CD4-positive, alpha-beta memory T cell (primary cell): ENCODE measurements at places on chromosomes 3 and 15.

GRCh38 chr3:111151438-111151837 is 79.8 kb downstream of the NECTIN3 start:
- no peak for DNase-seq

DNA sequence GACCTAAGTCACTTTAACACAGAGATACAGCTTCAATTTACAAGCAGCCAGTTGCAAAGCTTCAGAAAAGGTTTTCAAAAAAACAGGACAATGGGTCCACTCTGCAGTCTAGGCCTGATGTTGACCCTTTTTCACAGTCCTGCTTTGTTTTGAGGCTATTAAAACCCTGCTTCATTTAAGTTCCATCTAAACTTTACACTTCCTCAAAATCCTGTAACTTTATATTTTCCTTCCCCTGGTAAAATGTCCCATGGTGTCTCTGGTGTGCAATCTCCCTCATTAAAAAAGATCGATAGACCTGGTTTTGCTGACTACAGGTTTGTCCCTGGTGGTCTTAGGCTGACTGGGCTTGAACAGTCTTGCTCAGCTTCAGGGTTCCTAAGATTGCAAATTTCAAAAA is 5.1 kb upstream of the RPL14 start:
- no peak for DNase-seq

- no peak for DNase-seq
Measured at GRCh38 chr15:90817117-90818057, 51.0 kb upstream of the FURIN start.

GRCh38 chr15:55484917-55485672 is 22.9 kb downstream of the DNAAF4 start:
- DNase-seq, result no peak

- DNase-seq, result no peak
Measured at GRCh38 chr3:27673701-27674100, 48.4 kb downstream of the EOMES start.

- DNase-seq, result no peak
Measured at GRCh38 chr3:123324880-123325765, 123.4 kb downstream of the SEC22A start.

DNA sequence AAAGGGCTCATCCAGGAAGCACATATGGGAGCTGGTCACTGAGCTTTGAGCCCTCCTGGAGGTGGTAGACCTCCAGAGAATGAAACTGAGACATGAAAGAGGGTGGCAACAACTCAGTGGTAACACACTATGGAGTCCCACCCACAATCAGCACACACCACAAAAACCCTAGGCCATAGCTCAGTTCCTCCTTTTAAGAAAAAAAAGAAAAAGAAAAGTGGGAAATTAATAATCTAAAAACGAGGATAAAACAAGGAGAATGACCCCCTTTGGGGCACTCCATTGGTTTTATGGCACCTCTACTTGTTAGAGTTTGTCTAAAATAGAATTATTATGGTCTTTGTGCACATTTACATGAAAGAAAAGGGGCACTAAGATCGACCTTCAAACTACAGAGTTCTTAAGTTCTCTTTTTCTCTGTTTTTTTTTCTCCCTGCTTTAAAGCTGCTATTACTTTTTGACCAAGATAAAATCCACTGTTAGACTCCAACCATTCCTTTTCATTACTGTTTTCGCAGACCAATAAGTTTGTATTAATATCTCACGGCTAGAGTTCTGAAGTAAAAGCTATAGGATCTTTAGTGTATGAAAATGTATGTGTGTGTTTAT is 40.2 kb upstream of the ZBTB20 start:
- no peak for DNase-seq

- no peak for DNase-seq
Measured at GRCh38 chr3:47464588-47464987, 11.2 kb downstream of the SCAP start.

- DNase-seq, result no peak
Measured at GRCh38 chr3:58441514-58442450, 8.2 kb upstream of the PDHB start.

DNA sequence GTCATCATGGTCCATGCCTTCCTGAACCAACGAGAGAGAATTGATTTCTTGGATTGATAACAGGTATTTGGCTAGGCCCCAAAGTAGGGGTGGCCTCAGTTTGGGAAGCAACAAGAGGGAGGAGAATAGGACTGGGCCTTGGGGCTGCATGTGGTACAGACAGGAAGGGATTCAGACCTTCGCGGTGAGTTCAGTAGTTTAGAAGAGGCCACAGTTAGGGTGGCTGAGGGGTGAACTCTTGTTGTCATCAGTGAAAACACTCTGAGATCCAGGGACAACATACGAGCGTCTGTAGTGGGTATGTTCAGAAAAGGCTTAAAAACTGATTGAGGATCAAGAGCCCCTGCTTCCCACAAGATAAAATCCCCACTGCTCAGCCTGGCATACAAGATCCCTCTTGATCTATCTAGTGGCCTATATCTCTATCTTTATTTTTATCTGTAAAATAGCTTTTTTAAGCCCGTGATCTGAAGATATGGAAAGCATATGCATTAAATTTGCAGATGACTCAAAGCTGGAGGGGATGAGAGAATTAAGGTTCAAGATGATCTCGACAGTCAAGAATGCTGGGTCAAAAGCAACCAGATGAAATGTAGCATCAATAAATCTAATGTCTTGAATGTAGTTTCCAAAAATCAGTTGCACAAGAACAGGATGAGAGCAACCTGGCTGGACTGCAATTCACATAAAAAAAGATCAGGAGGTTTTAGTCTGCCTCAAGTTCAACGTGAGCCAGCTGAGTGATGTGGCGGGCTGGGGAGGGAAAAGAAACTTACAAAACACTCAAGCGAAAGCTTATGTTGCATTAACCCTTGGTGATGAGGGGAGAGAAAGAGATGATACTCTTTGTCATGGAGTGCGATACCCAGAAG is 221.1 kb upstream of the TLE3 start:
- no peak for DNase-seq

DNA sequence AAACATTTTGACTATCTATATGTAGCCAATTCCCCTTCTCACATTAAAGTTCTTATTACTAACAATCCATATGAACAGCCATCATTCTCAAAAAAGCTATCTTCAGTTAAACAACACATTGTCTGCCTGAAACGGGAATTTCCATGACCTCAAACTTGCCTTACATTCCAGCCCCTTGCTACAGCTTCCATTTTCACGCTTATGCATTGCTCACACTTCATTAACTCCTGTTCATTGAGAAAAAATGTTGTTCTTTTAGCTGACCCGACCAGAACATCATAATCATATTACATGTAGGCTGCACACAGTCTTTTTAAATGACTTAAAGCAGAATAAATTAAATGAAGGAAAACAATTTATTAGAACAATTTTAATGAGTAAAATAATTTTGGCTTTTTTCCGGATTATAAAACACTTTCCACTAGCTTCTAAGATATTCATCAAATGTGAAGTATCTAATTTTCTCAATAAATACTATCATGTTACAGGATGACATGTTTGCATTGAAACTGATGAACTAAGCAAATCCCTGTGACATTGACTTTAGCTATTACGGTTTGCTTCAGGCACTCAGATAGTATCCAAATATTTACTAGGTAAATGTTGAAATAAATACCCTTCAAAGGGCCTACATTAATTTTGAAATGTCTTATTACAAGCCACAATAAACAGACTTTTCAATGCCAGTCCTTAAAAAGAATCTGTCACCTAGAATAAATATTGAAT is 49.9 kb downstream of the P3H2 start:
- DNase-seq, result no peak

GRCh38 chr3:138344754-138345153 is 3.6 kb upstream of the MRAS start:
- DNase-seq, result no peak

GRCh38 chr3:186414735-186415419 is 52.8 kb upstream of the DGKG start:
- DNase-seq, result no peak
